ENCODE measurements at places on chromosomes 4 and X.

DNA sequence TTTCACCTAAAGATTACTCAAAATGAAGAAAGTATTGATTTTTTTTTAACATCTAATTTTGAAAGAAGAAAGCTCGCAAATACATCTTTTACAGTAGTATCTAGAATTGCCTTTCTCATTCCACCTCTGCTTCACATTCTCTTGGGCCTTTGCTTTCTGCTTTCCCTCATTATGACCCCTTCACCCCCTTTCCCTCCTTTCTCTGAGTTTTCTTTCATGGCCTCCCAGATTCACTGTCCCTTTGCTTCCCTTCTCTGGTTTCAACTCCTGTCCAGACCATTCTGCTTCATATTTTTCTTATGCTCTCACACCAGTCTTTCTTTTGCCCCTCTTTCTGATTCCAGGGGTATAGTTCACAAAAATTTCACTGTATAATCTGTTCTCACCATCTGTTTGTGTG is 29.0 kb downstream of the ADH5 start:
- no peak for DNase-seq

- DNase-seq, result no peak
These were observed 30.9 kb downstream of the PTCHD1 start for GRCh38 chrX:23365541-23365940.

DNA sequence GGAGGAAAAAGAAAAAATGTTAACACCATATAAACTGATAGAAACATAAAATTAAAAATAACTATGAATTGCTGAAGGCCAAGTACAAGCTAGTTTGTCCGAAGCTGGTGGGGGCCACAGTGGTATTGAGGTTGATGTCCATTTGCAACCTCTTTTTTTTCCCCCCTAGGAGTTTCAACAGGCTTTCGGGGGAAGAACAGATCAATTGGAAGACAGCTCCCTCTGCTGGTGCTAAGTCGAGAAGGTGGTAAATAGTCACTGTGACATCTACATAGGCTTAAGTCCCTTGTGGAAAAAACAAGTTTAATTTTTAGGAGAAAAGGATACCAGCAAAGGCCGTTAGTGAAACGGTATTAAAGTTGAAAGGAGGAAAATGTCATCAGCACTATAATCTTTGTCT is 115.7 kb upstream of the ZXDA start:
- DNase-seq, result no peak

DNA sequence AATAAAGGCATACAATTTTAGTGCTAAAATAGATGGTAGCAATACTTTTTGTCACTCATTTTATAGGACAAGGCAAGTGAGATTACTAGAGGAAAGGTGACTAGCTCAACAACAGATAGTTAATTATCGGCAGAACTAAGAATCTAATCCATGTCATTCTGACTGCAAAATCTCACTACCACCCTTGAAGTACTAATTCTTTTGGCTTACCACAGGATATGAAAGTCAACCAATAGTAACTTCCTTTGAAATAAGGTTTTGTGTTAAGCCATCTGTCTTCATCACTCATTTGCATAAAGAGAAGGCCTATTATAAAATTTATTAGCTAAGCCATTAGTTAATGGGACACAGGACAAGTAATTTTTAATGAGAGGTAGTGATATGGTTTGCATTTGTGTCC is 25.3 kb upstream of the ZMAT1 start:
- DNase-seq, result no peak

GRCh38 chrX:103663981-103664762 is 22.3 kb downstream of the MORF4L2 start:
- DNase-seq, result no peak

- DNase-seq, result no peak
These were observed 848 bp downstream of the RAB9A start for GRCh38 chrX:13689741-13690211.

- no peak for DNase-seq
These were observed 28.6 kb downstream of the LUZP4 start for GRCh38 chrX:115318139-115318538.

DNA sequence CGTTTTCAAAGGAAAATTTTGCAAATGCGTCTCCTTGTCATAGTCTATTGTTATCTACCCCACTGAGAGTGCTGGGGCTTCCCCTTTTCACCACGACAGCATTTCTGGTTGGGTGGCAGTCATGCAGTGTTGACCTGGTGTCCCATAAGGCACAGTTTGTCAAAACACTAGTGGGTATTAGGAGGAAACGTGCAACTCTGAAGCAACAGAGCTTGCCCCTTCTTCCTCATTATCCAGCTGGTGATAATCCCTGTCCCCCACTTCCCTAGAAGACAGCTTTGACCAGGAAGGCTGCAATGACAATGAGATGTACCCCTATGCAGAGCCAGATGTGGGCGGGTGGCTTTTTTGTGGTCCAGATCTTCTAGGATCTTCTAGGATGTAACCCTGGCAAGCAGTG is 1.8 kb downstream of the TBC1D1 start:
- DNase-seq, result no peak
